SK-N-DZ (cell line): ENCODE measurements at places on chromosomes 4 and X.

DNA sequence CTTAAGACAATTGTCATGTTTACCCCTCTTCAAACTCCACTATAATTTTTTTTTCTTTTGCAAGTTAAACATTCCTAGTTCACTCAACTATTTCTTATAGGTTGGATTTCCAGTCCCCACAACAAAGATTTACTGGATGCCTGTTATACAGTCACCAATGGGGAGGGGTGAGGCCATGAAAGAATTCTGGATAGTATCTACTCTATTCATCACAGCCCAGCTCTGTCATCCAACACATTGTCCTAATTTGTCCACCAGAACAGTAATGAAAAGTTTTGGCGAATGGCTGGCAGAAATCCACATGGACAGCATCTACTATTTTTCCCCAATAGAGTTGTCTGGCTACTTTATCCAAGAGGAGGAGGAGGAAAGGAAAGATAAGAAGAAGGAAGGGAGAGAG is 192.7 kb upstream of the S100G start:
- DNase-seq: no peak

DNA sequence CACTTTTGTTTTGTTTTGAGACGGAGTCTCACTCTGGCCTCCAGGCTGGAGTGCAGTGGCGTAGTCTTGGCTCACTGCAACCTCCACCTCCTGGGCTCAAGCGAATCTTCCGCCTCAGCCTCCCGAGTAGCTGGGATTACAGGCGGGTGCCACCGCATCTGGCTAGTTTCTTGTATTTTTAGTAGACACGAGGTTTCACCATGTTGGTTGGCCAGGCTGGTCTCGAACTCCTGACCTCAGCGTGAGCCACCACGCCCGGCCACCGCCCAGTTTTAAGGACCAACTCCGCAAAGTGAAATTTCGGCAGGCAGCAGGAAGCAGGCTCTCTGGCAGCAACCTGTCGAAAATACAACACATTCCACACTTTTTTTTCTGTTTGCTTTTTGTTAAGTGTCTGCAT is 13.4 kb downstream of the DHRSX start:
- DNase-seq: no peak

GRCh38 chr4:4608214-4608537 is 66.3 kb upstream of the STX18 start:
- DNase-seq: no peak

DNA sequence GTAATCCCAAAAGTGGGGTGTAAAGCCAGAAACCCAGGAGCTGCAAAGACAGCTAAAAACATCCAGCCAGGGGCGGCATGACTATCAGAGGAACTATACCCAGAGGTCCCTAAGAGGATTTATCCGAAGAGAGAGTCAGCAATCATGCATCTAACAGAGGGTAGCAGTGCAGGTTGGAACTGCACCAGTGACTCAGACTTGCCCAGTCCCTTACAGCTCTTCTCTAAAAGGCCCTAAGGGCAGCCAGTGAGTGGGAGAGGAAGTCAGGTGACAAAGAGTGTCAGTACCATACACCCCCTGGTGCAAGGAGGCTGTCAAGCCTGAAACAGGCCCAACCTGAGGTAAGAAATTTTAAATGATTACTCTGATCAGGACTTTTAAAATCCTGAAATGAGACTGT is 88.1 kb downstream of the CAMK2D start:
- DNase-seq: no peak

DNA sequence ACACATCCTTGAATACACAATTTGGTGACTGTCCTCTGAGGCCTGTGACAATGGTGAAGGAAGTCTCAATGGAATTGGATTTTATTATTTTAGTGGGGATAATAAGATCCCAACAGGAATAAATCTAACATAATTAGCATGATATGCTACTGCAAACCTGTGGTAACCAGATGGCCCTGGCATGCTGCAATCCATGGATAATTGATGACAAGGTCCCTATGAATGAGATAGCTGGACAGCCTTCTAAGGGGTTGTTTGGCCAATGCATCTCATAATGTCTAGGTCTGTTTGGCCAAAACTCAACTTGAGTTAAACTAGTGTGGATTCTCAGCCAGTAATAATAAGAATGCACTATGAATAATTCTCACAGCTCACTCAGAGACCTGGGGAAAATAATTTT is 145.3 kb upstream of the GALNTL6 start:
- peak; percentile 34 for DNase-seq

GRCh38 chrX:6694221-6694620 is 159.3 kb upstream of the VCX3A start:
- no peak for DNase-seq

- DNase-seq: no peak
These were observed 15.6 kb downstream of the MAEA start for GRCh38 chr4:1305261-1305711.

- DNase-seq: peak; percentile 36
These were observed 75.6 kb downstream of the AFAP1 start for GRCh38 chr4:7863911-7864681.

- DNase-seq: no peak
These were observed 105.9 kb downstream of the IL1RAPL1 start for GRCh38 chrX:28693101-28693500.

DNA sequence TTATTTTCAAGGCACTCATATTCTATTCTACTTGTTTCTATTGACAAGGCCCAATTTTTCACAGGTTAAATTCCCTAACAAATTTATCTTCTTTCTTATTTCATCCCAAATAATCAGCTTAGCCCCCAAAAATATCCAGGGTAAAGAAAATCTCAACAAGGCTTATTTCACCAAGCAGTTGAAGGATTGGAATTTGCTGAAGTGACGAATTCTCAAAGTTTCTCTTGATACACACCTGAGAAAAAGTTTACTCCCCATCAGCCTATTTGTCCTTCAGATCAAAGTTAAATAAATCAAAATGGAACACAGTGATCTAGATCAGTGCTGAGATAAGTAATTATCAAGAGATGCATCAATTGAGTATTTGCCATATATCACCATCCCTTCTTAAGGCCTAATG is 106.9 kb downstream of the ATRX start:
- no peak for DNase-seq

- DNase-seq: no peak
These were observed 27.3 kb downstream of the ANXA3 start for GRCh38 chr4:78578674-78579425.
